ENCODE measurements at places on chromosomes 3 and 15.

DNA sequence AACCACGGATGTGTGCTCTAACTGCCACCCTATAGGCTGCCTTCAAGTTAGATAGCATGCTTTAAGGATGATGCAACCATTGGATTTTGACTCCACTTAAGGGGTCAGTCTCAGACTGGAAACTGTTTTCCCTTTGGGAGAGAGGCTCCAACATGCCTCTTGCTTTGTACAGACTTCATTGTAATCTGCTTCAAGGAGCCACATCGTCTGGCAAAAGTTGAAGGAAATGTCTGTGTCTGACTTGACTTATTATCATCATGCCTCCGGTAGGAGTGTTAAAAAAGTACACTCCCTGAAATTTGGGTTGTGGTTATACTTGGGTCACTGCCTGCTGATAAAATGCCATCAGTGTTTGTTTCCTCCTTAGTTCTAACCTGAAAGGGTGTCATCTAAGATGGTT is 245.4 kb upstream of the CDIN1 start:
- DNase-seq: no peak

DNA sequence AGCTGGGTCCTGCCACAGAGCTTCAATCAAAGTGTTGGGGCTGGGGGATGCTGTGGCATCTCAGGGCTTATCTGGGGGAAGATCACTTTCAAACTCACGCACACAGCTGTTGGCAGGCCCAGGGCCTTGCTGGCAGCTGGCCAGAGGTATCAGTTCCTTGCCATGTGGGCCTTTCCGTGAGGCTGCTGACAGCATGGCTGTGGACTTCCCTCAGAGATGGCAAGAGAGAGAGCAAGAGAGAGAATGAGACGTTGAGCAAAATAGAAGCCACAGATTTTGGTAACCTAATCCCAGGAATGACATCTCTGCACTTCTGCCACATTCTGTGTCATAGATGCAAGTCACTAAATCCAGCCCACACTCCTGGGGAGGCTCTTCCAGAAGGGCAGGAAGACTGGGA is 91.0 kb downstream of the TPRG1 start:
- no peak for DNase-seq

DNA sequence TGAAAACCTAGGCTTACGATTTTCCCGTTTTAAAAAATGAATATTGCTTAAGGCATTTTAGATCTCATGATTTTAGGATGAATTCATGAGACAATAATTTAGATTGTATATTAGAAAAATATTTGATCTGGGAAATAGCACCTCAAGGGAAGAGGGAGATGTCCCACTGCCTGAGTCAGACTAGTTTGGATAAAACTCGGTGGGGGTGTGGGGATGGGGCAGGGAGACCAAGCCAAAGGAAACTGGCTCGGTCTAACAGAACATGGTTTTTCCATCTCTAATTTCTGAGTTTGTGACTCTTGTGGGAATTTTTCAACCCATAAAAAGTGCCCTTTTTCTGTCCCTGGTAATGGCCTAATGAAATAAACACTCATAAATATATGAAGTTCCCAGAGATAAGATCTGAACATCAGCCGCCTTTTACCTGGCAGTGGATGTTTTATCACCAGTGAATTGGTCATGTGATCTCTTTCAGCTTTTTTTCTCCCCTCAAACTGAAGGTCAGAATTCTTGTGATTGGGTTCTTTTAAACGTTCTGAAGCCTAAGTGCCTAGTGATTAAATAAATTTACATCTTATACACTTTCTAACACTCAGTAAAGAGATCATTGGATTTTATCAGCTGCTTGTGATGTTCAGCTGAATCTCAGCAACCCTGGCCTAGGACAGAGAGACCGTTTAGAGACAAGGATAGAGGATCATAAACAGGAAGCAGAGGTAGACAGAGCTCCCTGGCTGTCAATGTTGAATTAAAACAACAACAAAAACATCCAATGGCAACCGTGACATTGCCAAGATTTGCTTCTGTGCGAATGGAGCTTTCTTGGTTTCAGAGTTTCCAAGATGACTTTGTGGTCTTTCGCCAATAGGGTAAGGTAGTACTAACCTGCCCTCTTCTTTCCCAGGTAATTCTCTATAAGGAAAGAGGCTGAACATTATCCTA is 1038.2 kb downstream of the MCTP2 start:
- DNase-seq: no peak

GRCh38 chr3:5769825-5770224 is 582.3 kb downstream of the EDEM1 start:
- no peak for DNase-seq

DNA sequence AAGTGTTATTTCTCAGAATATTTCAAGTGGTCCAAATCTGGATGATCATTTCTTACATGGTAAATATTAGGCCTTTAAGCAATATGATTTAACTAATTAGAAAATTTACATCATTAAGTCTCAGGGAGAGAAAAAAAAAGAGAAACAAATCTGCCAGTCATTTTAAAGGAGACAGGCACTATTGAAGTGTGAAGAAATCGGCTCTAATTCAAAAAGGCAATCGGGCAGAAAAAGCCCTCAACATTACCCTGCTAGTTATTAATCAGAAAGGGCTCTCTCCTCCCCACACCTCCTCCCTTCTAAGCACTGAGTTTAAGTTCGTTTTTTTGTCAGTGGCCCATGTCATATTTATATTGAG is 215.9 kb downstream of the MEIS2 start:
- no peak for DNase-seq

- no peak for DNase-seq
Measured at GRCh38 chr15:72983801-72984545, 68.3 kb upstream of the NEO1 start.

DNA sequence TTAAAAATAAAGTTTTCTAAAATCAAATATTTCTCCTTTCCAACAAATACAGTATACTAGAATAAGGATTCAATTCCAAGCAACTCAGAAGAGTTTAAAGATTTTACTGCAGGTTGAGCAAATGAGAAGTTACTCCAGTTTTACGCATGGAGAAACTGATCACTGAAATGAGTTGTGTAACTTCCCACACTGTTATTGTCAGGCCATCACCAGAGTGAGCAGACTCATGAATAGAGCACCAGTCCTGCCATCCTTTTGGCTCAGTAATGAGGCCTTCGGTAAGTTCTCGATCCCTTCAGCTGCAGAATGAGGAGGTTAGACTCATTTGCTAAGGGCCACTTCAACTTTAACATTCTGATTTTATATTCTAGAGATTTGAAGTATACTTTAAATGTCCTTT is 48.1 kb downstream of the OSBPL10 start:
- no peak for DNase-seq

GRCh38 chr15:52728899-52729298 is 49.7 kb upstream of the ATOSA start:
- DNase-seq: no peak

All from CD14-positive monocyte (primary cell).